Activated T-helper 17 cell treated with anti-CD3 and anti-CD28 coated beads, Interleukin-2, amount 50 U/mL, for 72 hours (primary cell): ENCODE measurements at places on chromosomes 11 and 22. TPM values are rescaled to one million over a fixed set of nuclear protein-coding genes. Genes with fewer than 3 reads are reported as not detected.

GRCh38 chr11:81907996-81908395 lies 825.7 kb downstream of the FAM181B start:
- ATAC-seq, result no peak

- no peak for ATAC-seq
These were observed 20.0 kb downstream of the APLNR start for GRCh38 chr11:57217053-57217452.

GRCh38 chr22:44023404-44024287 lies 456 bp upstream of the PARVB start:
- peak; percentile 60 for ATAC-seq

GRCh38 chr11:107666911-107667613 lies 44.8 kb downstream of the SLN start:
- ATAC-seq, result no peak

- ATAC-seq, result no peak
These were observed 77.4 kb downstream of the CWC15 start for GRCh38 chr11:94895971-94896370.

DNA sequence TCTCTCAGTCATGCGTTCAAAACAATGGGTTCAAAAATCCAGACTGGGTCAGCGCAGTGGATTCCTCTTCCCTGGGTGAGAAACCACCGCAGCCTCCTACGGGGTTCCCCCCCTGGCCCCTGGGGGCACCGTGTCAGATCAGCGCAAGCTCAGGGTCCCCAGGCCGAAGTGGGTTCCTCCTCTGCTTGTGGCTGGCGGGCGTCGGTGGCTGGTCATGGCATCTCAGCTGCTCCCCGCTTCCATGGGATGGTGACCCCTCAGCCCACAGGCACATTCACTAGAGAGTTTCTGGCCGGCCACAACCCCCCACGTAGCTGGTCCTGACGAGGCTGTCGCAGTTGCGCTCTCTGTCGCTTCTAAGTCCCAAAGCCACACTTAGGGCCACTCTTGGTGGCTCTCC lies 389.8 kb downstream of the TBC1D22A start:
- no peak for ATAC-seq

GRCh38 chr22:48492366-48493320 lies 1335.0 kb downstream of the BRD1 start:
- ATAC-seq, result no peak

- peak; percentile 57 for ATAC-seq
These were observed 473 bp downstream of the FNBP4 start for GRCh38 chr11:47766509-47767227.

DNA sequence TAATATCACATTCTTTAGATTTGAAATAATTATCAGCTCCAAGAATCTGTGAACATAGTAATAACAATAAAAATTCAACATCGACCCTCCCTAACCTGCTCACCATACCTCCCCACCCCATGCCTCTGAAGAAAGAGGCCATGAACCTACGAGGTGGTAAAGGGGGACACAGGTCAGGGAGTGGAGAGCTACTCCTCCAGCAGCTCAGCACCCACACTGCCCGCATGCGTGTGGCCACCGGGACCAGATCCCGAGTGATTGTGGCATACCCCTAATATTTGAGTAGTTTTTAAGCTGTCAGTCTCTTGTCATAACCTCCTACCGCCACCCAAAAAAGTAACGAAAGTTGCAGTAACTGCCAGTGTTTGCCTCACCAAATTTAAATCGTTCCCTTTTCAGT lies 16.8 kb upstream of the ADSL start:
- ATAC-seq, result no peak

DNA sequence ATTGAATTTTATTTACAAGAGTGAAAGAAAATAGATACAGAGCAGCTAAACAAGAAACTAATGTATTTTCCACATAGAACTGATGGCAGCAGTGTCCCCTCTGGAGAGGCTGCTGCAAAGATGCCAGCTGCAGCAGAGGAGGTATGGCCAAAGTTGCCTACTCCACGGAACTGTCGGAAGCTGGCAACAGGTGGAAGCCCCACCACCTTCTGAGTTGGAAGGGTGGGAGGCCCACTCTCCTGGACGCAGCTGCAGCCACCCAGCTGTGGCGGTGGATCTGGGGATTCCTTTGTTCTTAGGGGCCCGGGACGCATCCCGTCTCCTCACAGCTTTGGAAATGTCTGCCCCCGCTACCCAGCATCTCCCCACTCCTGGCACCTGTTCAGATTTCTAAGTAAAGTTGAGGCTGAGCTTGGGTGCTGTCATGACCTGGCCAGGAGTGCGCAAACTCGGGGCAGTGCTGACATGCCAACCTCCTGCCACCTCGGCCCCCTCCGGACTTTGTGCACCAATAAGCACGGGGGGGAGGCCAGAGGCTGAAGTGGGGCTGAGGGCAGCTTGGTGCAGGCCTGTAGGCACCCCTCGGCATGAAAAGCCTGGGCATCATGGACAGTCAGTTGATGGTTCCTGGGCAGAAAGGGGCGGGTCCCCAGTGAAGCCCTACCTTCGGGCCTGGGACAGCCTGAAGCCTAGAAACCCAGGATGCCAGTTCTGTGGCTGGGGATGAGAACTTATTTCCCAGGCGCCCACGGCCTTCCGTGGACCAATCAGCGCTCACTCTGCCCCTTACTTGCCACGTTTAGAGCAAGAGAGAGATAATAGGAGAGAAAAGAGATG lies 1071.4 kb downstream of the JRKL start:
- no peak for ATAC-seq

DNA sequence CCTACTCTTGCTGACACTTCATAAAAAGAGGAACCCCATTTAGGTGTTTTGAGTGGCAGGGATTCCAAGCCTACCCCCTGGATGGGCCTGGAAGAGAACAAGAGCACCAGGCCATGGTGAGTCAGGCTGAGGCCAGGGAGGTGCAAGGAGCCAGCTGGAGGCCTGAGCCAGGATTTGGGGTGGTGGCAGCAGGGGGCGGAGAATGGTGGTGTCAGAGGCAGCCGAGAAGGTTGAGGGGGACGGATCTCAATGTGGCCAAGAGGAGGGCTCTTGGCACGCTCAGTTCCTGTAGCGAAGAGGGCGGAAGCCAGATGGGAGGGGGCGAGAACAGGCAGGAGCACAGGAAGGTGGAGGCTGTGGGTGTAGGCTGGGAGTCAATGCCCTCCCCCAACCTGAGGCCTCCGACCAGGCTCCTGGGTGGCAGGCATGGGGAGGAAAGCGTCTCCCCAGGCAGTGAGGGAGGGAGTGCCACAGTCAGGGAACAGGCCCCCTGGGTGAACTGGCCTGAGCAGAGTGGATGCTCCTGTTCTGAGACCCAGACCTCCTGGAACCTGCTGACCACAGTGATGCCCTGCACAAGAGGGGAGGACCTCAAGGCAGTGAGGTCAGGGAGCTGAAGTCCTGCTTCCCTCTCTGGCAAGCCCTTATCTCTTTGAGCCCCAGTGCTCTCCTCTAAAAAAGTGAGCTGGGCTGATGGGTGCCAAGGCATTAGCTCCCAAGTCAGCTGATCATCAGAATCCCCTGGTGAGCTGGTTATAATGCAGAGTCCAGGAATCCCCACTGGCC lies 13.9 kb downstream of the RTN4RL2 start:
- ATAC-seq, result peak; percentile 8

DNA sequence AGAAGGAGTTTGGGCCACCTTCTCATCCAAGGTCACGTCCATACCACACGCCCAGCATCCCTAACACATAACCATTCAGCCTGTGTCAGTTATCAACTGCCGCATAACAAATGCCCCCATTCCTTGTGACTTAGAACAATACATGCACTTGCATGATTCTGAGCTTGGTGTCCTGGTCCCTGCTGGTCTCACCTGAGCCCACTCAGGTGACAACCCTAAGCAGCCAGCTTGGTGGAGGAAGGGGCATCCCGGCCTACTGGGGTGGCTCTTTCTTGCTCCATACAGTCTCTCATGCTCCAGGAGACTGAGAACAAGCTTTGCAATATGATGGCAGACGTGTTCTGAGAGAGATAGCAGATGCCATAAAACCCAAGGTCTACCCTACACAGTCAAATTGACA lies 1276.9 kb downstream of the TBC1D22A start:
- ATAC-seq, result no peak

- peak; percentile 92 for ATAC-seq
These were observed 864.2 kb downstream of the FAM181B start for GRCh38 chr11:81869351-81870065.

DNA sequence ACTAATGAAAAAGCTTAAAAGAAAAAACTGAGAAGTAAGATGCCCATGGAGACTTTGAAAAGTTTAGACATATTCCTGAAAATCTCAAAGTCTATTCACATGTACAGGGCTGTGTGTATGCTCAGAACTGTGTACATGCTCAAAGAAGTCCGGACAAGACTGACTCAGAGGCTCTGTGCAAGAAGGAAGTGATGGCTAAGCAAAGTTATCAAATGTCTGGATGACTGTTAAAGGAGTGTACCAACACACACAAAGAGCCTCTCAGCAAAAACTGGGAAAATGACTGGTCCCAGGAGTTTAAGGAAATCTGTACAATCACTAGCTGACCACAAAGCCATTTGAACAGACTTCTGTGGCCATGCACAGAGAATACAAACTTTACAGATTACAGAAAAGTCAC lies 33.1 kb upstream of the ARHGAP32 start:
- no peak for ATAC-seq

GRCh38 chr11:14393889-14394288 lies 34.9 kb upstream of the RRAS2 start:
- ATAC-seq, result no peak

DNA sequence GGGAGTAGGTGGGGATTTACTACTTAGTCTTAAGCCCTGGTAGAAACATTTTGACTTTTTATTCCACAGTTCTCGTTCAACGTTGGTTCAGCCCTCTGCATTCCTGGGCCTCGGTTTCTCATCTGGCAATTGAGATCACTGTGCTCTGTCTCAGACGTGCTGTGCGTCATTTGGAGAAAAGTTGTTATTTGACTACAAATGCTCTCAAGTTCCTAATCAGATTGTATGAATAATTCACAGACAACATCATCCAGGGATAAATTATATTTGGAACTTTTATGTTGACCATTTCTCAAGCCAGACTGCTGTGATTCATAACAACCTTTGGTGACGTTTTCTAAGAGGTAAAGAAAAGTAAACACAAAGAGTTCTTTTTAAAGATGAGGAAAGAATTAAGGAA lies 69.2 kb downstream of the BLID start:
- ATAC-seq, result no peak

The OLFML1 gene
- total RNA-seq, result not detected

The PHF21B gene
- not detected for total RNA-seq

The SAA2 gene
- not detected for total RNA-seq

The OR10A2 gene
- not detected for total RNA-seq
